T-helper 9 cell (primary cell): ENCODE measurements at places on chromosomes 11 and 22.

- DNase-seq, result no peak
Measured at GRCh38 chr11:77397631-77398030, 76.3 kb downstream of the PAK1 start.

- no peak for DNase-seq
Measured at GRCh38 chr11:11967669-11968510, 40.5 kb downstream of the DKK3 start.

DNA sequence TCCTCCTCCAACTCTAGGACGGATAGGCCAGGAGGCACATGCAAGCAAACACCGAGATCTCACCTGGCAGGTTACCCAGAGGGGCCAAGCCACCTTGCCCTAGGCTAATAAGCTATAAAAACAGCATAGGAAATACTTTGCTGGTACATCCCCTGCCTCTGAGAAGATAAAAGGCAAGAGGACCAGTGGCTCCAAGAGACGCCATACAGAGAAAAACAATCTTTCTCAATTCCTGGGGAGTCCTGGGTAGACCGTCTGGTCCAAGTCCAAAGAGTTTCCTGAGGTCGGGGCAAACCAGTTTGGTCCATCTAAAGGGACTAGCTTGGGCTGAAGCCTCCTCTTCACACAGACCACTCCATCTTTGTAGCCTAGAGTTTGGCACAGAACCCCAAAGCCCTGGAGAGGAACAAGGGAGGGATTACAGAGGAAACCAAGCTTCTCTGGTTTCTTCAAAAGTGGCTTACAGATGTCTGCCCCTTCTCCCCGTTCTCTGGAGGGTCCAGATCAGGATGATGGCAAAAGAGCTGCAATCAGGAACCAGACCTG lies 40.4 kb downstream of the NUMA1 start:
- no peak for DNase-seq

DNA sequence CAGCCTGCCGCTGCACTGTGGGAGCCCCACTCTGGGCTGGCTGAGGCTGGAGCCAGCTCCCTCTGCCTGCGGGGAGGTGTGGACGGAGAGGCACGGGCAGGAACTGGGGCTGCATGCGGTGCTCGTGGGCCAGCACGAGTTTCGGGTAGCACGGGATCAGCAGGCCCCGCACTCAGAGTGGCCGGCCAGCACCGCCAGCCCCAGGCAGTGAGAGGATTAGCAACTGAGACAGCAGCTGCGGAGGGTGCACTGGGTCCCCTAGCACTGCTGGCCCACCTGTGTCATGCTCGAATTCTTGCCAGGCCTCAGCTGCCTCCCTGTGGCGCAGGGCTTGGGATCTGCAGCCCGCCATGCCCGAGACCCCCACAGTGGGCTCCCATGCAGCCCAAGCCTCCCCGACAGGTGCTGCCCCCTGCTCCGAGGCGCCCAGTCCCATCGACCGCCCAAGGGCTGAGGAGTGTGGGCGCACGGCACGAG lies 24.0 kb upstream of the OR5B21 start:
- DNase-seq, result no peak

GRCh38 chr22:37274380-37274862 lies 7.9 kb upstream of the CYTH4 start:
- no peak for DNase-seq
